Fibroblast of villous mesenchyme (primary cell): ENCODE measurements at places on chromosomes 5 and 9. TPM values are rescaled to one million over a fixed set of nuclear protein-coding genes. Genes with fewer than 3 reads are reported as not detected.

Gene SVEP1
- total RNA-seq = 39.6 and 81.2 TPM in 2 replicates

Gene PCDHGC4
- 2.6 and 2.9 TPM in 2 replicates for total RNA-seq

Gene HTR4
- total RNA-seq = not detected in 2 replicates

Gene IFNB1
- total RNA-seq = not detected in 2 replicates

Gene MORN5
- total RNA-seq = not detected in 2 replicates
